ENCODE measurements at places on chromosomes 1 and 21. TPM values are rescaled to one million over a fixed set of nuclear protein-coding genes. Genes with fewer than 3 reads are reported as not detected.

Gene BNIPL
- total RNA-seq = 0.20 TPM

Gene CIART
- not detected for total RNA-seq

Gene FMO3
- not detected for total RNA-seq

GRCh38 chr1:28074892-28075511 lies 13.4 kb downstream of the EYA3 start:
- no peak for DNase-seq

Gene GPR52
- total RNA-seq = not detected

- DNase-seq = no peak
These were observed 28.8 kb downstream of the CHODL start for GRCh38 chr21:18273400-18273799.

DNA sequence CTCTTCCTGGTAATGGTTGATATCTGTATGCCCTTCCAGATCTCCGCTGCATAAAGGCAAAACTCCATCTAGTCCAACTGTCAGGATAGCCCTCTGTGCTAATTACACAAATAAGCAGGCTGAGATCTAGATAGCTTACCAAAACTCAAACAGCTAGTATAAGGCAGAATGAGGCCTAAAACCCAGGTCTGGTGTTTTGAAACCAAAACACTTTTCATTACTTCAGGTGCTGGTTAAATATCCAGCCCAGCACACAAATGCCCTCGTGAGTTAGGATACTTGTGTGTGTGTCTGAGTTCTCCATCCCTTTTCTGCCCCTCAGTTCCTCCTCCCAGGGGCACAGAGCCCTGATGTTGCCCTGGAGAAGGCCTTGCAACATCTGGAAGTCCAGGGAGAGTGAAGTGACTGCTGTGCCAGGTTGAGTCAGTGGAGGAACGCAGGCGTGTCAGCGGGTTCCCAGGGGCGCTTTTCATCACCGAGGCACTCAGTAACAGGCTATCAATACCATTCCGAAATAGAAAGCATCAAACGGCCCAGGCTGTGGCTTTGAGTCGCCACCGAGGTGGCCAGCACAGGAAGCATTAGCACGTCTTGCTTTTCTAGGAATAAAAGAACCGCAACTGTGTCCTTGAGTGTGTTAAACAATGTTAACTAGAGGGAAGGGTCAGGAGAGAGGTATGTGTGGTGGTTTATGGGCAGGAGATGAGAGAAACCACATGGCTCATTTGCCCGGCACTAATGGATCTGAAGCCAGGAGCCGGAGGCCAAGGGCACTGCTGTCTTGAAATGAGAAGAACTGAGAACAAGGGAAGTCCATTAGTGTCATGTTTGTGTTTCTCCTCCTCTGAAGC lies 90.7 kb upstream of the WLS start:
- DNase-seq = peak; percentile 80

GRCh38 chr1:15046487-15047165 lies 106.9 kb upstream of the TMEM51 start:
- DNase-seq = peak; percentile 72

Gene FCRL5
- total RNA-seq = not detected

Gene THEMIS2
- 9.0 TPM for total RNA-seq

- no peak for DNase-seq
These were observed 647.5 kb upstream of the CHRM3 start for GRCh38 chr1:238738892-238739291.

DNA sequence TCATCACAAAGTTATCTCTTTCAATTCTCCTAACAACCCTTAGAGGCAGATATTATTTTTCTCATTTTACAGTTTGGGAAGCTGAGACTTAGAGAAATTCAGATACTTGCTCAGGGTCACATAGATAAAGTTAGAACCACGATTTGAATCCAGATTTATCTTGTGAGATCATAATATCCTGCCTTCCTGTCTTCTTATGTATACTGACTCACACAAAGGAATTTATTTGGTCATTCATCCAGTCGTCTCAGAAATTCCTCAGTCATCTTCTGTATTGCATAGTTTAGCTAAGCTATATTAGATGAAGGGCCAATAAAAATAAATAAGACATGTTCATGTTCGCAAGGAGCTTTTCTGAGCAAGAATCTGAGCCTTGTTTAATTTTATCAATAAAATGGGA lies 35.8 kb upstream of the RUNX1 start:
- no peak for DNase-seq

DNA sequence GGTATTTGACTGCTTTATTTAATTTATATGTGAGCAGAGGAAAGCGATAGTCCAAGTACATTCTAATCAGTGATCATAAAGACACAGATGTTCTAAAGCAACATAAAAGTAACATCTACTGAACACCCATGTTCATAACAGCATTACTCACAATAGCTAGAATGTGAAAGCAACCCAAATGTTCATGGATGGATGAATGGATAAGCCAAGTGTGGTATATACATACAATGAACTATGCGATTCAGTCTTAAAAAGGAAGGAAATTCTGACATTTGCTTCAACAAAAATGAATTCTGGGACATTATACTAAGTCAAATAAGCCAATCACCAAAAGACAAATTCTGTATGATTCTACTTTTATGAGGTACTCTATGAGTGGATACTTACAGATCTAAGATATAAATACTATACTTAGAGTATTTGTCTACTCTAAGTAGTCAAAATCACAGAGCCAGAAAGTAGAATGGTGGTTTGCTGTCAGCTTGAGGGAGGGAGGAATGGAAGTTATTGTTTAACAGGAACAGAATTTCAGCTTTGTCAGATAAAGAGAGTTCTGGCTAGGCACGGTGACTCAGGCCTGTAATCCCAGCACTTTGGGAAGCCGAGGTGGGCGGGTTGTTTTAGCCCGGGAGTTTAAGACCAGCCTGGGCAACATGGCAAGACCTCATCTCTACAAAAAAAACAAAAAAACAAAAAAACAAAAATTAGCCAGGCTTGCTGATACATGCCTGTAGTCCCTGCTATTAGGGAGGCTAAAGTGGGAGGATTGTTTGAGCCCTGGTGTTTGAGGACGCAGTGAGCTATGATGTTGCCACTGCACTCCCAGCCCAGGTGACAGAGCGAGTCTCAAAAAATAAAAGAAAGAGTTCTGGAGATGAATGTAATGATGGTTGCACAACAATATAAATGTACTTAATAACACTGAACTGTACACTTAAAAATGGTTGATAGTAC lies 79.7 kb upstream of the ARHGAP29 start:
- peak; percentile 72 for DNase-seq

DNA sequence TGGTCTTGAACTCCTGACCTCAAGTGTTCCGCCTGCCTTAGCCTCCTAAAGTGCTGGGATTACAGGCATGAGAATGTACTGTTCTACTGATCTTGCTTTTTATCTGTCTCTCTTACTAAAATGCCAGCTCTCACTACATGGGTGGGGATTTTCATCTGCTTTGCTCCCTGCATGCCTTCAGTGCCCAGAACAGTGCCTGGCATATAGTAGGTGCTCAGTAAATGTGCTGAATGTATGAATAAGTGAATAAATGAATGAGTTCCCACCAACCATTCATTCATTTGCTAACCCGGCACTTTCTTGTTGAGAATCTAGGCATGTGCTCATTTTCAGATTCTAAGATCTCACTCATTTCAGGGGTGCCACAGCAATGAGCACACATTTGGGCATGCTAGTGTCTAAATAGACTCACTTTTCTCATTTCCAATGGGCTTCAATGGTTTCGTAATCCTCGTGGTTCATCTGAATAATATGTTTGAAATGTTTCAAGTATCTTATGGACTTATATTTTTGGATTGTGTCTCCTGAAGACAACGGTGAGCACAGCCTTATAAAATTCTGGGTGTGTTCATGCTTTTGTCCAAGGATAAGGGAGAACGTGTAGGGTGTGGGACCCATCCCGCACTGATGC lies 7.6 kb downstream of the DHRS3 start:
- no peak for DNase-seq

Gene HECTD3
- 9.2 TPM for total RNA-seq

GRCh38 chr21:41367301-41367944 lies 5.6 kb downstream of the MX2 start:
- DNase-seq = no peak

DNA sequence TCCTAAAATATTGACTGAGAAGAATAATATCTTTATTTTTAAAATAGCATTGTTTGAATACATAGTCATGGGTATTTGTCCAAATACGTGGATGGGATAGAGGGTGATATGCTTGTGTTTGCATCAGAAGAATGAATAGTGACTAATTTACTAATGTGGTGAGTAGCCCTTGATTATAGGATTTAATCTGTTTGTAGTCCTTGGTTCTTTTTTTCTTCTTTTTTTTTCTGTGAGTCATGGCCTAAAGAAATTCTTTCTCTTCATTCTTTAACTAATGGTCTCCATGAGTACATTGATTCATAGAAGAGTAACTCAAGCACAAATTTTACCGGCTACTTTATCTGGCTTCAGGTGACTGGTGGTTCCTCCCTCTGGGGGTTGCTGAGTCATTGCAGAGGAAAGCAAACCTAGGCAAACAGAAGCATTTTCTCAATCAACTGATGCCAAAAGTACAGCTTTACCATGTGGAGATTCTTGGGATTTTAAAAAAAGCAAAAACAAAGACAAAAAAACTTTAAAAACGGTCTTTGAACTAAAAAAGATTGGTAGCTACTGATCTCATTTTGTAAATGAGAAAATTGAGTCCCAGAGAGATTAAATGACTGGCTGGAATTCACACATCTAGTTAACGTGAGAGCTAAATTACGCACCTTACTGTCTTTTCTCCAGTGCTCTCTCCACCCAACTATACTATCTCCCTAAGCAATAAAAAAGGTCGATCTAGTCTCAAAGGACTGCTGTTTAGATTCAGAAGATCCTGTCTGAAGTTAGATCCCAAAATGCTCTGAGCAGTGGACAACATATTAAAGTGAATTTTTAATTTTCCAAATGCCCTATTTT lies 40.5 kb downstream of the AK5 start:
- DNase-seq = peak; percentile 74

Gene DNAJC8
- total RNA-seq = 155 TPM

DNA sequence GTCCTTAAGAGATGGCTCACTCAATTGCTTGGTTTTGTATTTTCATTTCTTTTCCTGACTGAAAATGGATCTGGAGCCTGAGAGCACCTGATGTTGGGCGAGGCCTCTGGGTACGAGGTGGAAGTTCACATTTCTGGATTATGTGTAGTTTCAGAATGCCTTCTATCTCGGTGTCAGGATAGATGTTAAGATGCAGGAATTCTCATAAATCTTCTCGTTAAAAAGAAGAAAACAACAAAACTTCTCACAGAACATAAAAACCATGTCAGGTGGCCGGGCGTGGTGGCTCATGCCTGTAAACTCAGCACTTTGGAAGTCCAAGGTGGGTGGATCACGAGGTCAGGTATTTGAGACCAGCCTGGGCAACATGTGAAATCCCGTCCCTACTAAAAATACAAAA lies 101.8 kb downstream of the RHOU start:
- no peak for DNase-seq

Gene RASSF5
- total RNA-seq = 0.12 TPM

DNA sequence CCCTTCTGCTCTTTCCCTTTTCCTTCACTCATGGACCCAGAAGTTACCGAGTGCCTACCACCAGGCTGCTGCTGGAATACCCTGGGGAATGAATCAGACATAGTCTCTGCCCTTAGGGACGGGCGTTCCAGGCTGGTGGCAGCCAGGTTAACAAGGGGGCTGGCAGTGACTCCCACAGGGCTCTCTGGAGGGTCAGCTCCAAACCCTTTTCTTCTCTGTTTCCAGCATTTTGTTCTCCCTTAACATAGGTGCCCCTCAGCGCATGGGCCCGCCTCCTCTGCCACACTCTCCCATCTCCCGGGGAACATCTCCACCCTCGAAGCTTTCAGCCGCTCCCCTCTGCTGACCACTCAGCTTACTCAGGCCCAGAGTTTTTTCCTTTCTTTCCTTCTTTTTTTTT lies 62.9 kb upstream of the LRP8 start:
- DNase-seq = no peak

- no peak for DNase-seq
These were observed 43.2 kb upstream of the VAMP3 start for GRCh38 chr1:7727809-7728471.

Gene ATAD3B
- 36.6 TPM for total RNA-seq

GRCh38 chr1:155326631-155327037 lies 5.9 kb downstream of the RUSC1 start:
- DNase-seq = no peak

Gene C1orf210
- not detected for total RNA-seq

Gene AGT
- total RNA-seq = not detected

DNA sequence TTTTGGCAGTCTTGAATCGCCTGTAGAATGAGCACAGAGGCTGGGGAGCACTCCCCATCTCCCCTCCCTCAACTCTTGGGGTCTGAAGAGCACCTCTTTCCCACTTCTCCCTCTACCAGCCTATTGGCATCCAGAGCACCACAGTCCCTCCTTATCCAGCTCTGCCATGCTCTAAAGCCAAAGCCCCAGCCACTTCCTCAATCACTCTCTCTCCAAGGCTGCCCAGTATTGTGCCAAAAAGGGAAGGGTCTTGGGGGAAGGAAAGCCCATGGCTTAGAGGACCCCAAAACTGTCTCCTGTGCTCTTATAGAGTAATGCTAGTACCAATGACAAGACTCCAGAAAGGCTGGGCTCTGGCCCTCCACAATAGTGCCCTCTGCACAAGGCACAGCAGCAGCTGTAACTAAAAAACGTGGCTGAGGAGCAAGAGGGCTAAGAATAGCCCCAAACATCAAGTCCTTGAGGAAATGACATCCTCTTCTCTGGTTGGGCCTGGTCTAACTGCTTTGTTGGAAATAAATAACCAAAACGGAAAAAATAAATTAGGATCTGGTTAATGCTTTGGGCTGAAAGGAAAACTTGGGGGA lies 28.4 kb downstream of the SLC27A3 start:
- no peak for DNase-seq

DNA sequence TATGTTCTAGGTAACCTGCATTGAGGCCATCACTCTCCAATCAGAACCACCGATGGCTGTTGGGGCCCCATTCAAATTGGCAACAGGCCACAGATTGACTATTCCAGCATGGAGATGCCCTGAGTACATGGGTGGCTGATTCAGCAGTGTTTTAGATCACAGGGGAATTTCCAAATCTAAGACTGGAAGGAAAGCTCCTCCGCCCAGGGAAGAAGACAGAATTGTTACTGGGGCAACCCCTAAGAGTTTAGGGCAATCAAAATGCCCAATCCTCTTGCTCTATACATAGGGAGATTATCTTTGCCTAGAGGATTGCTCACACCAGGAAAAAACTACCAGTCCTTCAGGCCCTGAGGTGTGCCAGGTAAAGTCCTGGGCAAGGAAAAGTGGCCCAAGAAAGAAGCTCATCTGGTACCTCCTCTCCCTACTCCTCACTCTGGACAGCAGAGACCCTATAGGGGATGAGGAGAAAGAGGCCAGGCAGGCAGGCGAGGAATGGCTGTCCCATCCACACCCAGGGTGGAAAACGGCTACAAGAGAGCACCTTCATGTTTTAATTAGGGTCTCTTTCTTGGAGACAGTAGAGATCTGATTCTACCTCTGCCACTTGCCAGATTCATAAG lies 5.8 kb downstream of the S100A8 start:
- no peak for DNase-seq

DNA sequence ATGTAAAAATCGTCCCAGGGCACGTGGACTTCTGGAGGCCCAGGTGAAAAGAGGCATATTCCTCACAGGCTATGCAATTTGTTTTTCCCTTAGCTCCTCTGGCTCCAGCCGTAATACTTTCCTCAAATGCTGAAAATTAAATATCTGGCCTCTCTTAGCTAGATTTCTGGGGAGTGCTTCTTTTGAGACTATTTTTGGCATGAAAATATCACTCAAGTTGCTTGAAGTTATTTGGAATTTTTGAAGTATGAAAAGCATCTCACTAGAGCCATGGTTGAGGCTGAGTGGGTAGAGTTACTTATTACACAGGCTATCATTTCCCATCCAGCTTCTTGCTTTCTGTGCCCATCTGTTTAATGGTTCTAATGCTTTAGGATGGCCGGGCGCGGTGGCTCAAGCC lies 59.7 kb downstream of the MYOM3 start:
- DNase-seq = no peak

Gene KCNJ9
- not detected for total RNA-seq
